ENCODE measurements at places on chromosomes 2 and 18. TPM values are rescaled to one million over a fixed set of nuclear protein-coding genes. Genes with fewer than 3 reads are reported as not detected.

Gene TDRD15
- total RNA-seq = not detected

- DNase-seq = peak; percentile 96
- peaks cover 29% of the 10 kb centered on the region for H3K4me1 ChIP-seq
- no peaks in the 10 kb centered on the region for H3K27me3 ChIP-seq
- peak overlapping the region; percentile 90 for H3K4me3 ChIP-seq
Observed at GRCh38 chr2:28390746-28391563, 1.7 kb upstream of the FOSL2 start.

- H3K27ac ChIP-seq = no peak overlapping the region
- peaks cover 8% of the 10 kb centered on the region for H3K27me3 ChIP-seq
- DNase-seq = peak; percentile 73
- H3K36me3 ChIP-seq = no peaks in the 10 kb centered on the region
- H3K4me3 ChIP-seq = no peak overlapping the region
- no peaks in the 10 kb centered on the region for H3K4me1 ChIP-seq
Observed at GRCh38 chr2:232435375-232435648, 20.6 kb upstream of the ALPI start.

DNA sequence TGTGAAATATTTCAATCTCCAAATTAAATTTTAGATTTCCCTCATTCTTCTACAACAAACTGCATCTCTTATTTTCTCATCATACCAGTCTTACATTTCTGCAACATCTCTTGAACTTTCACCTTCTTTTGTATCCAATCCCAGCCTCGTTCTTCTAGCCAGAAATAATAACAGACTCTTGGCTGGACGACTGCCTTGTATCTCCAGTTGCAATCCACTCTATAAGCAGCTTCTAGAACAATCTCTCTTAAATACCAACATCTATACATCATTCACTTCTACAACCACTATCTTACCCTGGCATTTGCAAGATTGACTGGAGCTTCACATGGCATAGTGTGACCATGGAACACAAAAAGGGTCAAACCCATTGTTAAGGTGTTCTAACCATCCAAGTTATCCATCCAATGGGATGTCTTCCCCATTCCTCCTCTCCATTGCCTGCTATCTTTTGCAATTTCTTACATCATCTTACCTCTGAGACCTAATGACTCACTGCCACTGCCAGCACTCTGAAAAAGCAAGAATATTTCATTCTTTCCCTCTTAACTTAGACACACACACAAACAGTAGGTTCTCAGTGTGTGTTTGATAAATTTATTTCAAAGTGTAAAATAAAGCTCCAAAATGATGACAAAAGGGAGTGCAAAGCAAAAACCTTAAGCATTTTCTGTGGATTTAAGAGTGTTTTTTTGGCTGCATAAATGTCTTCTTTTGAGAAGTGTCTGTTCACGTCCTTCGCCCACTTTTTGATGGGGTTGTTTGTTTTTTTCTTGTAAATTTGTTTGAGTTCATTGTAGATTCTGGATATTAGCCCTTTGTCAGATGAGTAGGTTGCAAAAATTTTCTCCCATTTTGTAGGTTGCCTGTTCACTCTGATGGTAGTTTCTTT lies 145.6 kb downstream of the METTL4 start:
- no peak overlapping the region for H3K27ac ChIP-seq
- no peak for DNase-seq
- no peak overlapping the region for H3K4me3 ChIP-seq
- no peaks in the 10 kb centered on the region for H3K36me3 ChIP-seq
- H3K27me3 ChIP-seq = no peaks in the 10 kb centered on the region

DNA sequence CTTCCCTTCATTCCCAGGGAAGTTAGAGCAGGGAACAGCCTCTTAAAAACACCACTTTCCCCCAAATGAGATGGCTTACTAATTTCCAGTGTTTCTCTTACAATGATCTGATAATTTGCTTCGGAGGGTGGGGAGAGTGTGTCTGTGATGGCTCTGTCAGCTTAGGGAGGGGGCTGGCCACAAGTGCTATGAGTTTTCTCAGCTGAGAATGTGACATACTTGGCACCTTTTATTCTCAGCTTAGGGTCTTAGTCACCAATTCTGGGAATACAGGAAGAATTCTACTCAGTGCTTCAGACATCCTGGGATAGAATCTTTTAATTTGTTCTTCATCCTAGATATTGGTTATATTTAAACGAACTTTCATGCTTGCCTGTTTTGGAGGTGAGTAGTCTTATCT lies 64.4 kb downstream of the AOX1 start:
- no peaks in the 10 kb centered on the region for H3K27me3 ChIP-seq
- H3K4me3 ChIP-seq = no peak overlapping the region
- no peak overlapping the region for H3K27ac ChIP-seq
- peaks cover 10% of the 10 kb centered on the region for H3K36me3 ChIP-seq
- DNase-seq = no peak

Gene ATP8B1
- total RNA-seq = 46.7 TPM

GRCh38 chr18:78514910-78515670 lies 464.5 kb upstream of the SALL3 start:
- no peaks in the 10 kb centered on the region for H3K27me3 ChIP-seq
- H3K36me3 ChIP-seq = no peaks in the 10 kb centered on the region
- no peaks in the 10 kb centered on the region for H3K4me1 ChIP-seq
- H3K27ac ChIP-seq = no peak overlapping the region
- H3K4me3 ChIP-seq = no peak overlapping the region
- DNase-seq = no peak

DNA sequence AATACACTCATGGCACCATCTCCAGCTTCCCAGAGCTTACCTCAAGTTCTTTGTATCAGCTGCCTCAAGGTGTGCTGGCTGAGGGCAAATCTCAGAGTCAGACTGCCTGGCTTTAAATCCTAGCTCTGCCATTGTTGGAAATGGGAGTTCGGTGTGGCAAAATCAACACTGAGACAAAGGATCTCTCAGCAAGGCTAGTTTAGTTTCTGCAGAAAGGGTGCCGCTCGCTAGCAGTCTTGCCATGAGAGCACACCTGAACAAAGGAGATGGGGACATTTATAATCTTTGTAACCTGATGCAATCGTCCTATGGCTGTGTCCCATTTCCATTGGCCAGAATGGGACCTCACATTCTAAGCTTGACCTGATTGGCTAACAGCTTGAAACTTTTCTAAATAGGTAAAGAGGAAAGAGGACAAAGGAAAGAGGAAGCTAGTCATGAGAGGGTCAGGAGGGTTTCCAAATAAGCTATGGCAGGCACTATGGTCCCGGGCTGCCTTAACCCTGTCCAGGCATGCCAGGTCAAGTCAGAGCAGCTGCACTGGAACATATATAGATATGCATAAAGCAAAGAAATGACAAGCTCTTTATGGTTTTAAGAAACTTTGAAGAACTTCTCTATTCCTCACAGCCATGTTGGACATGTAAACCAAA lies 4.3 kb upstream of the UBE2F start:
- H3K36me3 ChIP-seq = no peaks in the 10 kb centered on the region
- H3K4me1 ChIP-seq = peaks cover 7% of the 10 kb centered on the region
- DNase-seq = peak; percentile 47

DNA sequence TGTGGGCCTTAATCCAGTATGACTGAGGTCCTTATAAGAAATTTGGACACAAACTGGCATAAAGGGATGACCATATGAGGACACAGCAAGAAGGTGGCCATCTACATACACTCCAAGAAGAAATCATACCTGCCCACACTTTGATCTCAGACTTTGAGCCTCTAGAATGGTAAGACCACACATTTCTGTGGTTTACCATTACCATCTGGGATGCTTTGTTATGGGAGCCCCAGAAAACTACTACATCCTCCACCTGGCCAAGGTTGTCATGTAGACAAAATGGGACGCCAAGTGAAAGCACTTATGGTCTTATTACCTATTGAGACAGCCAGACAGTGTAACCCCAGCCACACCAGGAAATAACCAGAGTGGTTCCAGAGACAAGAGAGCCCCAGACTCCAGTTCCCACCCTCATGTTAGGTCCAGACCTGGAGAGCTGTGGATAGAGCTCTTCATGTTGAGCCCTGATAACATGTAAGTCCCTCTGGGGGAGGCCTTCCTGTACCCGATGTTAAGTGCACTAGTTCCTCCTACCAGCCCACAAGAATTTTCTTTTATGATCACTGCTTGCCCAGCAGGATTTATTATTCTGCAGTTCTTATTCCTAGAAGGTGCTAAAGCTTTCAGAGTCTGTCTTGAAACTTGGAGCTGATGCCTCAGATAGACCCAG lies 4.6 kb upstream of the ADD2 start:
- H3K4me1 ChIP-seq = no peaks in the 10 kb centered on the region
- DNase-seq = no peak
- H3K27ac ChIP-seq = no peak overlapping the region
- no peak overlapping the region for H3K4me3 ChIP-seq
- H3K27me3 ChIP-seq = peaks cover 56% of the 10 kb centered on the region

Gene VSNL1
- total RNA-seq = 0.36 TPM

DNA sequence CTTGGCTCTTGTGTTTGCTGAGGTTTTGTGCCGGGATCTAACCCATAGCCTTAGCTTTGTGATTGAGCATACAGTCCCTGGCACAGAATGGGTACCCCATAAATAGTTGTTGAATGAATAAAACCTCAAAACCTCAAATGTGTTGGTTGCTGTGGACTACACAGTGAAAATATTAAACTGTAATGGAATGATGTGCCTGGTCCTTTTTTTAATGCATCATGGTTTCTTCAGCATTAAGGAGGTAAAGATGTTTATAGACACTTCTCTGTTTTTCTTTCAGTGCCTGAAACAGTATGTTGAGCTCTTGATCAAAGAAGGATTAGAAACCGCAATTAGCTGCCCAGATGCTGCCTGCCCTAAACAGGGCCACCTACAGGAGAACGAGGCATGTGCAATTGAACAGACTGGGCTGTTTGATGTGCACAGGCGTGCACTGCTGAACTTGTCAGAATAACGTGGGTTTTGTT lies 97.0 kb downstream of the RNF144A start:
- no peak overlapping the region for H3K4me3 ChIP-seq
- H3K4me1 ChIP-seq = peaks cover 19% of the 10 kb centered on the region
- peak overlapping the region; percentile 23 for H3K27ac ChIP-seq
- H3K36me3 ChIP-seq = no peaks in the 10 kb centered on the region

Gene INHA
- 0.29 TPM for total RNA-seq

Gene RGPD4
- not detected for total RNA-seq

Gene CCDC85A
- total RNA-seq = 0.29 TPM

DNA sequence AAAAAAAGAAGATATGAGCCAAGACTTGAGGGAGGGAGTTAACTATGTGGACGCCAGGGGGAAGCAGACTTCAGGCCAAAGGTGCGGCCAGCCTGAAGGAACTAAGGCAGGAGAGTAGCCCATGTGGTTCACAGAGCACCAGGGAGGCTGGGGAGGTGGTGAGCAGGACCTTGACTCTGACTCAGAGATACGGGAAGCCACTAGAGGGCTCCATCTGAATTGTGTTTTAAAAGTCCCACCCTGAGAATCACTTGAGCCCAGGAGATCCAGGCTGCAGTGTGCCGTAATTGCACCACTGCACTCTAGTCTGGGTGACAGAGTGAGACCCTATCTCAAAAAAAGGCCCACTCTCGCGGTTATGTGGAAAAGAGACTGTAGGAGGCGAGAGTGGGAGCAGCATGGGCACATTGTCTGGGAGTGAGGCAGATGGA lies 12.3 kb downstream of the CEP192 start:
- H3K27me3 ChIP-seq = no peaks in the 10 kb centered on the region
- DNase-seq = peak; percentile 87
- H3K4me3 ChIP-seq = no peak overlapping the region
- peaks cover 6% of the 10 kb centered on the region for H3K36me3 ChIP-seq

GRCh38 chr2:28532399-28532798 lies 36.5 kb downstream of the PLB1 start:
- H3K4me3 ChIP-seq = no peak overlapping the region
- peaks cover 19% of the 10 kb centered on the region for H3K27me3 ChIP-seq
- no peaks in the 10 kb centered on the region for H3K36me3 ChIP-seq
- no peak for DNase-seq

Gene MZT2A
- 59.8 TPM for total RNA-seq

- H3K4me3 ChIP-seq = no peak overlapping the region
- no peaks in the 10 kb centered on the region for H3K4me1 ChIP-seq
- DNase-seq = peak; percentile 54
- H3K36me3 ChIP-seq = no peaks in the 10 kb centered on the region
- H3K27ac ChIP-seq = no peak overlapping the region
Observed at GRCh38 chr2:101047075-101047766, 45.1 kb downstream of the RPL31 start.

DNA sequence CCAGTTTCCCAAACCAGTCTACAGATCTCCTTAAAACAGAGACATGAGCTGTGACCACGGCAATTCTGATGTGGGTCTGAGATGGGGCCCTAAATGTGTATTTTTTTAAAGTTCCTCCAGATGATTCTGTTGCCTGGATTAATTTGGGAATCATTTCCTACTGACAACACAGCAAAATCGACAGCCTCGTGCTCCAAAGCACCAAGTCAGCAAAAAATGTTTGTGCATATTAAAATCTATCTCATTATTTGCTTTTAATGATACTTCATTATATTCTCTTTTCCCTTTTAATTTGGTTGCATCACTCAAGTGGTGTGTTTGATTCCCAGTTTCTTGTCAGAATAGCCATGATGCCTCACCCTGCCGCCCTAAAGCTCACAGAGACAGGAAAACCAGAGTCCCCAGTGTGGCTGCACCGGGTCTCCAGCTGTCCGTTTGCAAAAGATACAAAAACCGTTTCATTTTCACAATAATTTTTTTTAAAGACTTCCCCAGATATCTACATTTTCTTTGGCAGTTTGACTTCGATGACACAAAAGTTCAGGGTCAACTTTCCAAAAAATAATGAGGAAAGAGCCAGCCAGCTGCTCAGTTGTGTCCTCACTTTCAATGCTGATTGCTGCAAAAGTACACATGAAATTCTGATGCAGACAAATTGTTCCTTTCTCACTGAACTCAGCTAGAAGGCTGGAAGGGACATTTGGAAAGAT lies 443.2 kb upstream of the ID2 start:
- no peak for DNase-seq
- no peaks in the 10 kb centered on the region for H3K36me3 ChIP-seq
- H3K27ac ChIP-seq = no peak overlapping the region
- no peaks in the 10 kb centered on the region for H3K27me3 ChIP-seq

- no peak overlapping the region for H3K27ac ChIP-seq
- no peaks in the 10 kb centered on the region for H3K27me3 ChIP-seq
- no peak for DNase-seq
- H3K4me1 ChIP-seq = peaks cover 2% of the 10 kb centered on the region
Observed at GRCh38 chr2:216862628-216863398, 2.9 kb upstream of the TNP1 start.

DNA sequence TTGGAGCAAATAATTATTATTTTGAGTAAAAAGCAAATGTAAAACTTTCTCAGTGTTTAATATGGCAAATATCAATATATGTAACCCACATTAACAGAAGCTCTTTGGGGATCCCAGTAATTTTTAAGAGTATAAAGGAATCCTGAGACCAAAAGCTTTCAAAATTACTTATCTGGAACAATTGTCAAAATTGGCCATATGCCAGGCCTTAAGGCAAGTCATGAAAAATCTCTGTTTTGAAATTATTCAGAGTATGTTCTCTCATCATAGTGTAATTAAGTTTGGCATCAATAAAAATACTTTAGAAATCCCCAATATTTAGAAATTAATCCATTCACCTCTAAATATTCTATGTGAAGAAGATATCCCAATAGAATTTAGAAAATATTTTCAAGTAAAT lies 225.3 kb upstream of the ARL4C start:
- no peak for DNase-seq
- no peak overlapping the region for H3K27ac ChIP-seq
- H3K4me3 ChIP-seq = no peak overlapping the region
- H3K36me3 ChIP-seq = no peaks in the 10 kb centered on the region
- peaks cover 13% of the 10 kb centered on the region for H3K4me1 ChIP-seq

- H3K36me3 ChIP-seq = no peaks in the 10 kb centered on the region
- H3K27me3 ChIP-seq = peaks cover 34% of the 10 kb centered on the region
- peak; percentile 75 for DNase-seq
- H3K27ac ChIP-seq = no peak overlapping the region
- H3K4me3 ChIP-seq = no peak overlapping the region
- H3K4me1 ChIP-seq = peaks cover 20% of the 10 kb centered on the region
Observed at GRCh38 chr2:172972005-172972619, 103.5 kb upstream of the MAP3K20 start.

Data from osteoblast (primary cell).